Stimulated activated CD8-positive, alpha-beta memory T cell treated with anti-CD3 and anti-CD28 coated beads, Interleukin-7, amount 100 ng/mL, for 48 hours (primary cell): ENCODE measurements at places on chromosomes 11 and 22.

GRCh38 chr22:25762147-25762546 is 20.2 kb downstream of the MYO18B start:
- no peak for DNase-seq

GRCh38 chr22:36948273-36949225 is 35.1 kb downstream of the CSF2RB start:
- DNase-seq = no peak

- DNase-seq = no peak
Measured at GRCh38 chr11:92628401-92629292, 340.8 kb upstream of the MTNR1B start.

DNA sequence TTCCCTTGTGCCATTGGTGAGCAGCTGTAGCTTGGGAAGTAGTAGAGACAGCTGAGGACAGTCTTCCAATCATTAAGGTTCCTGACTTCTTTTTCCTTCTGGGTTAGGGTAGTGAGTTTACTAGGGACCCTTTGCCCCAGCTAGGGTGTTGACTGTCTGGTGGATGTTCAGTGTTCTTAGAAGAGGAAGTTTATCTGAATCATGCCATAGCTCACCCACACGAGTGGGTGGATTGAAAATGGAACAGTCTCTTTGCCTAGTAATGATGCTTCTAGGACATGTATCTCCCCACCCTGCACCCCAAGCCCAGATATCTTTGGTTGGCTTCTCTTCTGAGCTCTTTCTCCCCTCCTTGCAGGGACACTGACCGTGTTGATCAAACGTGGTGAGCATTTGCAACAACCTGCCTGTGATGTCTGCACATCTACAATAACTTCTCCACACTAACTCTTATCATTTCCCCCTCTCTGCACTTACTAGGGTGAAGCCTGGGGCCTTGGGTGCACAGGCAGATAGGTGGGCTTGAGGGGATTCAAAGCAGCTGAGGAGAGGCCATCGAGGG is 57.1 kb upstream of the HORMAD2 start:
- no peak for DNase-seq

DNA sequence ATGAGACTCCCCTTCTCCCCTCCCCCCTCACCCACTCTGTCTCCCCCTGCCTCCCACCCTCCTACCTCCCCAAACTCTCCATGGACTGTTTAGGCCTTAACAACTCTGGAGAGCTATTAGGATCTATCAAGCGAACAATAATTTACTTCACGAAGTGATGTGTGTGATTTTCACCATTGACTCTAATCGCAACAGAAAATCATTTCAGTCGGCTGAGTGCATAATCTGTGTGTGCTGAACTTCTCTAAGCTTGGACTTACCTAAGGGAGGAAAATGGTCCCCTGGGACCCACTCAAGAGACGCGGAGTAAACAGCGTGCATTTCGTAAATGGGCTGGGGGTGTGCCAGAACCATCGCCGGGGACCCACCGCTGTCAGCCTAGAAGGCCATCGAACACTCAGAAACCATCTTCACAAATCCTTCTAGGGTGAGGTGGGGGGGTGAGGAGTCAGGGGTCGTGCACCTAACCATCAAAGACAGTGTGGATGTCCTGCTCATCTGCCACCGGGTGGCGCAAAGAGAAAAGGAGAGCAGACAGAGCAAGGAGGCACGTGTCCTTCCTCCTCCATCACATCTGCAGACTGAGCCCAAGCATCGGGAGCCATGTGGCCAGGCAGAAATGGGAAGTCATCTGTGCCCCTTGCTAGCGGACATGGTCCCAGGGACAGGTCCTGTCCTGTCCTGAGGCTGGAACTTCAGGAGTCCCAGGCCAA is 62.1 kb upstream of the NUP50 start:
- peak; percentile 20 for DNase-seq

DNA sequence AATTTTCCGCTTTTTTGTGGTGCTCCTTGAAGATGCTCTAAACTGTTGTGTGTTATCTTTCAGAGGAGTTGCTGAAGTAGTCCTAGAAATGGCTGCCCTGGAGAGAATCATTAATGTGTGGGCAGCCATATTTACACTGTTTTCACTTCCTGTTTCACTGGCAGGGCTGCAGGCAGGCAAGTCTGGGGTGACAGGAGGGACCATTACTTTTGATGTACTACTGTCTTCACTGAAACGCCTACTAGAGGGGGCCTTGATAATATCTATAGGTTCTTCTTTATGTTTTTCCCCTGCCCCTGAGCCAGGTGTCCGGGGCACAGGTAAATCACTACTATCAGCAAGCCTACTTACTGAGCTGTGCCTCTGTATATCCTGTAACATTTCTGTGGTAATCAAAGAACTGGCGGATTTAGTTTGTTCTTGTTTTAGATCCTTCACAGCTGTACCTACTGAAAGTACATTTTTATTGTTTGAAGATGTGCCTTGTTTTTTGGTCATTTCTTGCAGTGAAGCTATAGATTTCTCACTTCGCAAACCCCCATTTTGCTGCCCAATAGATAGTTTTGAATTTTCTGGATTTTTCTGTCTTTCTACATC is 39.7 kb downstream of the ACAT1 start:
- no peak for DNase-seq

GRCh38 chr11:19060629-19061028 is at the start of gene MRGPRX2:
Gene MRGPRX2 (minus strand): TSS chr11:19060717. CDS start chr11:19056402, 4,315 bp downstream.
- peak; percentile 24 for DNase-seq

DNA sequence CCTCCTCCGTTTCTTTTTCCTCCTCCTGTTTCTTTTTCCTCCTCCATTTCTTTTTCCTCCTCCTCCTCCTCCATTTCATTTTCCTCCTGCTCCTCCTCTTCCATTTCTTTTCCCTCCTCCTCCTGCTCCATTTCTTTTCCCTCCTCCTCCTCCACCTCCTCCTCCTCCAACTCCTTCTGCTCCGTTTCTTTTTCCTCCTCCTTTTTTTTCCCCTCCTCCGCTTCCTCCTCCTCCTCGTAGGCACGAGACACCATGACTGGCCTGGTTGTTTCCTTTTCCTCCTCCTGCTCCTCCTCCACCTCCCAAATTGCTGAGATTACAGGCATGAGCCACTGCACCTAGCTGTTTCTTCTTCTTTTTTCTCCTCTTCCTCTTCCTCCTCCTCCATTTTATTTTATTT is 25.6 kb upstream of the DRICH1 start:
- no peak for DNase-seq

DNA sequence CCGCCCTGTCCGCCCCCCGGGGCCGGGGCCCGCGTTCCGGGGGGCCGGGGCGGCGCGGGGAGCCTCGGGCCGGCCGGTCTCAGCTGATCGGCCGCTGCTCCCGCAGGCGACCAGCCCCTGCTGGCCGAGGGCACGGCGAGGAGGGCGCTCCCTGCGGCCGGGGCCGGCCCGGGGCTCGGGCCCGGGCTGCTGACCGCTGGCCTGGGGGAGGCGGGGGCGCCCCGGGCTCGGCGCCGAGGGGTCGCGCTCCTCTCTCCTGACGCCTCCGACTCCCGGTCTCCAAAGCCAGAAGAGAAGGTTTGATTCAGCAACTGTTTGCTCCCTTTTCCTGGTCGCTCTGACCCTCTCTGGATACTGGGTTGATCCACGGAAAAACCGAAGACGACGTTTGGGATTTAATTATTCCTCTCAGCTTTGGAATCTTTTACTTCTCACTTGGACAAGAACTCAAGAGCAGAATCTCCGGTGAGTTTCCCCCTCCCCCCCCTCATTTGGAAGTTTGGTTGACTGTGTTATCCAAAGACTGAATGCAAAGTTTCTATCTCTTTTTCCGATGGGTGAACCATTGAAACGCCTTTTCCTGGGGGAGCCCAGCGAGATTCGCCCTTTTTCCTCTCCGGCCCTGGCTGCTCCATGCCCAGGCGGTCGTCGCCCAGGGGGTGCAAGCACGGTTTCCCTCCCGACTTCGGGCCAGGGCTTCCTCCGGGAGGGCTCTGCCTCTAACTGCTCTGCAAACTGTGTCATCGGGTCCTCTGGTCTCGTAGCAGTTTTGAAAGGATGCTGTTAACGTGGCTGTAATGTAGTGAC is 725 bp downstream of the KDM2A start:
- no peak for DNase-seq

- no peak for DNase-seq
Measured at GRCh38 chr11:106070606-106071005, 6.5 kb downstream of the KBTBD3 start.

- DNase-seq = no peak
Measured at GRCh38 chr11:115267871-115268270, 236.3 kb downstream of the CADM1 start.

DNA sequence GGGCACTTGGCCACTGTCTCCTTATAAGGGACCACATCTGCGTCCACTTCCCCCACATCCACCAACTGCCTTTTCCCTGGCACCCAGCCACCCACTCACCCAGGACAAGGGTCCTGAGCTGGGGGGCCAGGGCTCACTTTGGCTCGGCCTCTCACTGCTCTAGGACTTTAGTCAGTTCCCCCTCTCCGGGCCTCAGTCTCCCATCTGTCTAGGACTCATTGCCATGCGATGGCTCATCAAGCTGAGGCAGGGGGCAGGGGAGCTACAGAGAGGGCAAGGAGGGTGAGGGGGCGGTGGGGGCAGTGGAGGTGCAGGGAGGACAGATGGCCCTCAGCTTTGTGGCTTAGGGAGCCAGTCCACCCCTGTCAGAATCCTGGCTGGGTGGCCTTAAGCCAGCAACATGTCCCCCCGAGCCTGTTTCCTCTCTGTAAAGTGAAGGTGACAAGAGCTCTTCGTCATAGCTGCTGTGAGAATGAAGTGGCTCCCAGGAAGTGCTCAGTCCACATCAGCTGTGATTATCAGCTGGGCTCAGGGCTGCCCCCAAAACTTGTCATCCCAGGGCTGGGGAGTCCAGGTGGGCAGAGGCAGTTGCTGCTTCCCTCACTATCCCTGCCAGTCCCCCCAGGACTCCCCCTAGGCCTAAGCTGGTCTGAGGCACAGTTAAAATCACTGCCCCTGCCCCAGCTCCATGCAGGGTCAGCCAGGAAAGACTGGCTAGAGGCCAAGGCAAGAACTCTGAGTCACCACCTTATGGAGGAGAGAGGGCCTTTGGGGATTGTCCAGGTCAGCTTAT is 14.9 kb downstream of the RAC2 start:
- no peak for DNase-seq

- DNase-seq = no peak
Measured at GRCh38 chr22:27420817-27421361, 380.7 kb downstream of the MN1 start.

GRCh38 chr11:131601586-131601985 is 231.2 kb downstream of the NTM start:
- DNase-seq = no peak

GRCh38 chr22:23281406-23282088 is 101.2 kb downstream of the BCR start:
- DNase-seq = peak; percentile 74

DNA sequence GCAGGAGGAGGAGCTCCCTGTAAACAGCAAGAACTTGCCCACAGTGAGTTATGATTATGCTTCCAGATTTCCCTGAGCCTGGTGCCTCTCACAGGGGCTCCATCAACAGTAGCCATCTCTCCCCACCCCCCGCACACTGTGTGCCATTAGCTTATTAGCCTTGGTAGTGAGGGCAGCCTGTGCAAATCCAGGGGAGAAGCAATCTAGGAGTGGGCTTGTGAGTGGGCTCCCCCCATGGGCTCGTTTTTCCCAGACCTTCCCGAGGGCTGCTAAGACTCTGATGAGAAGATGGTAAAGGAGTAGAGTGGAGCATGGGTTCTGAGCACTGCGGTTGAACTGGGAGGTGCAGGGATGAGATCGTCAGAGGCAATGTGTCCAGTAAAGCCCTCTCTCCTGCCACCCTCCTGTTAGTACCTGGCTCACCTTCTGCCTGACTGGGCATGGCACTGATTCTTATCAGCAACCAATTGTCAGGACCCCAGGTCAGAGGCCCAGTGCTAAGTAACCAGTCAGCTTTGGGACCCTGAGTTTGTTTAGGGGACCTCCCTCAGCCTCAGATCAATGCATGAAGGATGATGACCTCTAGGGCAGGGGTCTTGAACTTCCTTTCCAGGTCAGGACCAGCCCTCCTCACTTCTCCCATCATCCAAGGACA is 38.4 kb upstream of the TP53I11 start:
- no peak for DNase-seq
